ENCODE measurements at places on chromosomes 5 and 9.

DNA sequence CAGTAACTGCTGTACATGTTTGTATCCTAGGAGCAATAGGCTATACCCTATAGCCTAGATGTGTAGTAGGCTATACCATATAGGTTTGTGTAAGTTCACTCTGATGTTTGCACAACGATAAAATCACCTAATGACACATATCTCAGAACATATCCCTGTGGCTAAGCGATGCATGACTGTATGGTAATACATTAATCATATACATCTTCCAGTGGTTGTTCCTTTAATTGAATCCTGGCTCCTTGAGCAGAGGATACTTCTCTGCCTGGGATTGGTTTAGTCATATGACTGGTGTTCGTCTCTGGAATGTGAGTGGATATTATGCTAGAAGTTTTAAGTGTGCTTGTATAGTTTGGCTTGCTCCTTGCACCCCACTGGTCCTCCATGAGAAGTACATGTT is 425.8 kb downstream of the MAN2A1 start:
- DNase-seq, result no peak

DNA sequence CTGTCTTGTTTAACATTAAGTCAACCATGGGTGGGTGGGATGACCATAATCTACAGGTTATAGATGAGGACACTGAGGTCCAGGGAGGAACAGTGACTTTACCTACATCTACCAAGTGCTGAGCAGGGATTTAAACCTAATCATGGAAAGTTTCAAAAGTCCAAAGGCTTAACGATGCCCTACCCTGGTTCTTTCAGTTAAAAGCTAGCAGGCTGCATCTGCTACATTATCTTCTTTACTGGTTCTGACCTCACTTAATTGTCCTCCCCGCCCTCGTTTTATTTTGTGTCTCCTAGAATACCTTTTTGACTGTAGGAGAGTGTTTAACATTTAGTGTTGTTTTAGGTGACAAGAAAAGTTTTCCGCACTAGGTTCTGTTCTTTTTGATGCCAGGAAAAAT is 735.2 kb downstream of the TLR4 start:
- DNase-seq, result peak; percentile 26

DNA sequence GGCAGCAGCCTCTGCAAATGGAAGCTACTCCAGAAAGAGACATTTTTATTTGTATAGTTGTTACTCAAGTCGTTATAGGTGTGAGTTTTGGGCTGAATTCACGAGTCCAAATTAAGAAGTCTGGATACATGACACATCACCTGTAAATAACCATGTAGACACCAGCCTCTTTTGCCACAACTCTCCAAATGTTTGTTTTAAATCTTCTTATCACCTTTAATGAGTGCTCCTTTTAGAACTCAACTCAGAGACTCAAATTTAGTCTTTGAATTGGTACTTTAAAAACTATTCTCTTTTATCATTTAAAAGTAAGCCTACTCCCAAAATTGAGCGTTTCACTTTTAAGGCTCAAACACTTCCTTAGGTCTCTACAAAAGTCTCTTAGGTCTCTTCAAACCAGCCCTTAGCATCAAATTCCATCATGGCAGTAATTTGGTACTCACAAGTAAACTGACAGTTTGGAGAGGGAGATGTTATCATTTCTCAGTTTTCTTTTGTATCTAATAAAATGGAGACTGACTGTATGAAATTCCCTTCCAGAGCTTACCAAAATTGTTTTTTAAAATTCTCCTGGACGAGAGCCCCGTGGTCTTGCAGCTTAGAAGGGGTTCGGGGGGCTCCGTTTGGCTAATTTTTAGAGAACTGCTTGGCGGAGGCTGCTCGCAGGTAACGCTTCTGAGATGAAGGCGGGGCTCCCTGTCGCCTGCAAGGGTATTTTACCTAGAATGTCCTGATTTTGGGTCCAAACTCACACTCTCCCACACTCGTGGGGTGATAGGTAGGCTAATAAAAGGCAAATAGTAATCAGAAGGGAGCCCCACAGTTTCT is 194.6 kb downstream of the MEF2C start:
- DNase-seq, result no peak

DNA sequence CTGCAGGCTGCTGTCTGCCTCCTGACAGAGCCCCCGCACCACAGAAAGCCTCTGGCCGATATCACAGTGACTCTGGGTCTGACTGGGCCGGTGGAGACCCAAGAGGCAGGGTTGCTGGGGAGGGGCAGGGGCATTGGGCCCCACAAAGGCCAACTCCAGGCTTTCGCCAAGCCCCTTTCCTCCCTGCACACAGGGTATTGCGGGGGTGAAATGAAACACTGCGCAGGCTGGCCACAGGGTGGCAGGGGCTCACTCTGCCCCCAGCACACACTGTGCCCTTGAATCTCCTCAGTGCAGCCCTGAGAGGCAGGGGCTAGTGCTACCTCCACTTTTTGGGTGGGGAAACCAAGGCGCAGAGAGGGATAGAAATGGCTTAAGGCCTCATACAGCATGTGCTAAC is 44.6 kb downstream of the BARX1 start:
- DNase-seq, result no peak

- DNase-seq, result no peak
Observed at GRCh38 chr5:168315416-168316138, 24.1 kb downstream of the WWC1 start.

- peak; percentile 53 for DNase-seq
Observed at GRCh38 chr9:124342776-124343485, 72.3 kb downstream of the PSMB7 start.

DNA sequence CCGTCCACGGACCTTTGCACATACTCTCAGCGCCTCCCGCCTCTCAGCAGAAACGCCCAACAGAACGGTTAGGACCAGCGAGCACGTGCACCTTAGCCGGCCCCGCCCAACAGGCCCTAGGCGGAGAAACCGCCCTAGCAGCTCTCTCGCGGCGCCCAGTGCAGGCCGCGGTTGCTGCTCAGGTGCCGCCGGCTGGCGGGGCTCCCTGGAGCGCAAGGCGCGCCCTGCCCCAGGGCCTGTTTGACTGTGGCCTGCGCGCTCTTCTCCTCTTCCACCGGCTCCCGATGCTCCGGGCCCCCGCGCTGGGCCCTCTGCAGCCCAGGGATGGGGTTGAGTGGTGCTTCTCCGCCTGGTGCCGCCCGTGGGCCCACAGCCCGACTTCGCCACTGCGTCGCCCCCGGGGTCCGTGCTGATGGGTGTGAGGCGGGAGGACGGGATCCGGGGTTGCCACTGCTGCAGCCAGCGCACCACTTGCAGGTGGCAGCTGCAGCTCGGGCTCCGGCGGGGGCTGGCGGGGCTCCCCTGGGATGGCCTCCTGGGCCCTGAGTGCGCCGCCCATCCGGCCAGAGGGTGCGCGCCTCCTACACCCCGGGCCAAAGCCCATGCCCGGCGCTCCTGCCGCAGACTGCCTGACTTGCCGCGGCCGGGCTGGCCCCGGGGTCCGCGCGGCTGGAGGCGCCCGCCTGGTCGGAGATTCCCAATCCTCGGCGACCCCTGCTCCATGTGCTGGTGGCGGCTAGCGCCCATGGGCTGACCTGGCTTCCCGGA is 1889.4 kb upstream of the CDH9 start:
- DNase-seq, result no peak

DNA sequence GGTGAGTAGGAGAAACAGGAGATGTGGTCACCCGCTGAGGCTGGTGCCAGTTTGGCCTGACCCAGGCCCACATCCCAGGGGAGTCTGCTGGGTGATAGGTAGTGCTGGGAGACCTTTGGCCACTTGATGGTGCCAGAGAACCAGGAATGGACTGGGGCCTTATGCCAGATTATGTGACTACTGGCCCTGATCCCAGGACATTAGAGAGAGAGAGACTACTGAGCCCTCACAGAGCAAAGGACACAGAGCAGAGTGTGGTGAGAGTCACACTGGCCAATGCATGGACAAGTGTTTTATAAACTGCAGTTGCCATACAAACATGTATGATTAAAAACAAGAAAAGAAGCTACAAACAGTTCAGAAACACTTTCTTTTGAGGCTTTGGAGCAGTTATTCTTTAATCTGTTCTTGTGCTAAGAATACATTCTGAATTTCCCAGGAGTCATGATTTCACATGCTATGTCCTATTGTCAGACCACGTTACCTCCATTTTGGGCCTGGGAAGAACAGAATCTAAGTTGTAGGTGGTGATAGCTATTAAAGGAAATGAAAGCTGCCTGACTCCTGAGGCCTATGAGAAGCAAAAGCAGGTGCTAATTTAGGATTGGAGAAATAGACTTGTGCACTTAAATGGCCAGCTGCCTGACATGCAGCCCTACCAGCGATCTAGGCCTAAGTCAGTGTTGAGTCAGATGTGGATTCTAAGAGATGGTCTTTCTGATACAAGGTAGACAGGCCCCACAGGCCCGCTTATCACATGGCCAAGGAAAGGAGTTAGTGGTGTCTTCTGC is 32.6 kb upstream of the TMOD1 start:
- DNase-seq, result peak; percentile 66

DNA sequence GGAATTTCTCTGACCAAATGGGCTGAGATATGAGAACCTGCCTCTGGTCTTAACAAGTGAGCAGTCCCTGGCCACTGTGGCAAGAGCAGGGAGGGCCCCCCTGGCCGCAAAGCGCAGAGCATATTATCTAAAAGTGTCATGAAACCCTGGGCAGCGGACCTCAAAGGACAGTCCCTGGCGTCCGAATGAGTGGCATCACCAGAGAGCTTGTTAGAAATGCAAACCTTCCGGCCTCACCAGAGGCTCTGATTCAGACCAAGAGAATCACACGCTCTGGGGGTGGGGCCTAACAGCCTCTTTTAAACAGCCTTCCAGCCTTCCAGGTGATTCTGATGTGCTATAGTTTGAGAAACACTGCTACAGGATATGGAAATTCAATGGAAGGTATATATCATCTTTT is 10.9 kb downstream of the PTPN3 start:
- DNase-seq, result no peak

- DNase-seq, result no peak
Observed at GRCh38 chr5:87268970-87269377, 1.3 kb downstream of the RASA1 start.

DNA sequence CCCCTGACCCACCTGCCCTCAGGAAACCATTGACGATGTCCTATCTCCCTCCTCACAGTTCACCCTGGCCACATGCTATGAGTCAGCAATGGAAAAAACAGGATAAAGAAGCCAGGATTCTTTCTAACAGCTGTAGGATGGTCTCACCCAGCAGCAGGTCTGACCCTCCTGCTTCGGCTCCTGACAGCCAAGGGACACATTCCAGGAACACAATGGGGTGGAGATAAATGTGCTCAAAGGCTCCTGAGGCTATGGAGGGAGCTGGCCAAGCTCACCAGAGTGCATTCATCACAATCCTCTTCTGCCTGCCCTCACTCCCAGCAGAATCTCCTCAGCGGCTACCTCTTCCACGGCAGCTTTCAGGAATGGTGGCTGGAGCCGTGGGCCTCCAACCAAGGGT is 170.3 kb downstream of the PJA2 start:
- no peak for DNase-seq

GRCh38 chr9:134190232-134191121 is 26.1 kb upstream of the RNU6ATAC start:
- DNase-seq, result peak; percentile 15

DNA sequence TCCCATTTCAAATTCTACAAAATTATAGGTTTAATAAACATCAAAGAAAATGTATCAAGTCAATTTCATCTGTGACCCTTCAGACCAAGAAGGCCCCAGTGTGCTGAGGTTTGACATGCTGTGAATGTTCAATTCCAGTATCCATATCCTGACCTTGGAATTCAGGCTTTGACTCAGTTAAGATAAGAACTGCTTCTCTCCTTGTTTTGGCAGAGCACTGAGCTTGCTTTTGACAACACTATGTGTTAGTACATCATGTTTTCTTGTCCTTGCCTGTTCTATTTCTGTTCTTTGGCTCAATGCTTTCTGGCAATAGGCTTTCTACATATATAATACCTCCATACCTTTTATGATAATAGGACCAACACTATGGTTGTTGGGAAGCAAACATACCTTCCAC is 105.6 kb downstream of the PLCXD3 start:
- no peak for DNase-seq

GRCh38 chr5:180346358-180346757 is 6.8 kb downstream of the GFPT2 start:
- DNase-seq, result no peak

DNA sequence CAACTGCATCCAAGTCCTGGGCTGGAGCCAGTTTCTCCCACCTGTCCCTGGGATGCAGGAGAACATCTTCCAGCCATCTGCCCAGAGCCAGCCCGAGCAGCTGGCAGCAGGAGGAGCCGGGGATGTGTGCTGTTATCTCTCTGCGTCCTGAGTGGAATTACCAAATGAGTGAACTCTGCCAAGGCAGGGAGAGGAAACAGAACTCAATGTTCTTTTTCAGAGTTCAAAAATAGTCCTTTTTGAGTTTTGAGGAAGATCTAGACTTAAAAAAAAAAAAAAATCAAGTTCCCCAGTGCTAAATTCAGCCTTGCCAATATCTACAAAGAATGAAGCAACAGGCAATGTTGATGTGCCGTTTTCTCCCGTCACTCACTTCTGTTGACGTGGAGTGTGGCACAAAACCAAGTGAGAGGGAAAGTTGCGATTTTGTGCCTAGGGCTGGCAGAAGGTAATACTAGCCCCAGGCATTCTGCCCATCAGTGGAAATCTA is 56.2 kb downstream of the TMOD1 start:
- DNase-seq, result peak; percentile 36

DNA sequence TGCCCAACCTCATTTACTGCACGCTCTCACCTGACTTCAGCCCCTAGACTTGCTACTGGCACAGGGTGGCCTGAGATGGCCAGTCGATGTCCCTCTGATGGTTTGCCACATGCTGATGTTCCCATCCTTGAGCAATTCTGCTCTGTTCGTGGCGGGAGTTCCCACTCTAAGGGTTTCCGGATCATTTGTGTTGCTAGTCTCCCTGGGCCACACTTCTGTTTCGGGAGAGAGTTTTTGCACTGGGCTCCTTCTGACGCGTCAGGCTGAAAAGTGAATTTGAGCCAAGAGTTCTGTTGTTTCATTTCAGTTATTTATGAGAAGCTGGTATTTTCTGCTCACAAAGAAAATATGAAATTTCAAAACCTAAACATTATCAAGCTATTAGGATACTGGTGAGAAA is 597.7 kb downstream of the BNC2 start:
- no peak for DNase-seq

GRCh38 chr9:34454571-34455065 is 3.8 kb downstream of the FAM219A start:
- no peak for DNase-seq

GRCh38 chr5:138504799-138505198 is 38.2 kb downstream of the ETF1 start:
- DNase-seq, result no peak

- DNase-seq, result peak; percentile 93
Observed at GRCh38 chr9:129496473-129497004, 124.4 kb downstream of the C9orf50 start.

All from left colon (tissue), 2 donors.